ENCODE measurements at places on chromosomes 7 and 10.

GRCh38 chr7:39016609-39017008, 38.9 kb downstream of the POU6F2 start:
- no peak for DNase-seq

- DNase-seq = no peak
Measured at GRCh38 chr7:151503902-151504714, 15.6 kb downstream of the RHEB start.

- DNase-seq = no peak
Measured at GRCh38 chr10:61286686-61287085, 166.5 kb downstream of the TMEM26 start.

DNA sequence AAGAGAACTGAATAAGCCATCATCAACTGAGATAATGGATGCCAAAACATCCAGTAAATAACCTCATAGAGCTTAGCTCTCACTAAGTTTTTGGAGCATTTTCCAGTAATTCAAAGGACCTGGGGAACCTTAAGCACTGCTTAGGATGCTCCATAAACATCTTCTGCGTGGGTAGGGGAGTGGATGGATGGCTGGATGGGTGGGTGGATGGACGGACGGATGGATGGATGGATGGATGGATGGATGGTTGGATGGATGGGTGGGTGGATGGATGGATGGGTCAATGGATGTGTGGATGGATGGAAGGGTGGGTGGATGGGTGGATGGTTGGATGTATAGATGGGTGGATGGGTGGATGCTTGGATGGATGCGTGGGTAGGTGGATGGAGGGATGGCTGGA, 9.0 kb downstream of the CYP2E1 start:
- no peak for DNase-seq

DNA sequence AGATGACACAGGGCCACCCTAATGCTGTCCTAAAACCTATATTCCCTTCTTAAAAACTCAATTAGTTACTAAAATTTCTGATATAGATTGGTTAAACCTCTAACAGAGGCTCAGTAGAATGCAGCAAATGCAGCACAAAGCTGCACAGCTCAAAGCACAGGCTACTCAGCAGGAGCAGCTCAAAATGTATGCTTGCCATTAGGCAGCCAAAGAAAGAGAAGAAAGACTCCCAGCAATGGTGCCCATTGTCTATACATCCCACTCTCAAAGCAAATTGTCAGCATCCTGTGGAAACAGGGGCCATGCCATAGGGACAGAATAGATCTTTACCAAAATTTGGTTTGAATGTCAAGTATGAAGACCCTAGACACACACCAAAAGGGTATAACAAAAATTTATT, 73.5 kb downstream of the TFPI2 start:
- no peak for DNase-seq

DNA sequence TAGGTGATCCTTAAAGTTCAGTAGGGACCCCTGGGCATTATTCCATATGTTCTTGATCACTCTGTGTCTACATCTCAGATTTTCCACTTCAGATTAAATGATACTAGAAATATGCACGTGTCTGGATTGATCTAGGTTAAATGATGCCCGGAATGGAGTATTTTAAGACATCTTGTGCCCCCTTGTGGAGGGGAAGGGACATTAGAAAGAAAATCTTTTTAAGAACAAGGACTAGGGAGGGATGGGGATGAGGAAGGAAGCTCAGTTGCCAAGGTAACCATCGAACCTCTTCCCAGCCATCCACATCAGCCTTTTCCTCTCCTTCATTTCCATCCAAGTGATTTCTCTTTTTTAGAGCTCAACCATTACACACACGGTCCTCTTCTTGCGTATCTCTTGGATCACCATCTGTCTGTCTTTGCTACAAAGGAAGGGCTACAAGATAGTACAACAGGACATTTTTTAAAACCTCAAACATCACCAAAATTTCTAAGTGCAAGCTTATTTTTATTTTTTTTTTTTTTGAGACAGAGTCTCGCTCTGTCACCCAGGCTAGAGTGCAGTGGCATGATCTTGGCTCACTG, 40.5 kb downstream of the PRSS2 start:
- peak; percentile 10 for DNase-seq

DNA sequence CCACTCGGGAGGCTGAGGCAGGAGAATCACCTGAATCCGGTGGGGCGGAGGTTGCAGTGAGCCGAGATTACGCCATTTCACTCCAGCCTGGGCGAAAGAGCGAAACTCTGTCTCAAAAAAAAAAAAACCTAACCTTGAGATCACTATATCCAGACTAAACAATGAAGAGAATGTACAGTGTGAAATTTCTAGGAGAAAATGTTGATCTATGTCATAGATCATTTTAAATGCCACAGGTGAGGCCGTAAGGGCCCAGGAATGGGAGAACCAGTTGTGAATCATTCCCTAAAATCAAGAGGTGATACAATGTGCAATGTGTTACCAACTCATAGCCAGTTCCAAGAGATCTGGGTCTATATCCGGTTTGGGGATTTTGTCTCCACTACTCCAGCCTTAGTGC, 158.0 kb downstream of the CACNB2 start:
- DNase-seq = no peak

GRCh38 chr10:4337563-4337962, 488.4 kb upstream of the AKR1E2 start:
- no peak for DNase-seq

DNA sequence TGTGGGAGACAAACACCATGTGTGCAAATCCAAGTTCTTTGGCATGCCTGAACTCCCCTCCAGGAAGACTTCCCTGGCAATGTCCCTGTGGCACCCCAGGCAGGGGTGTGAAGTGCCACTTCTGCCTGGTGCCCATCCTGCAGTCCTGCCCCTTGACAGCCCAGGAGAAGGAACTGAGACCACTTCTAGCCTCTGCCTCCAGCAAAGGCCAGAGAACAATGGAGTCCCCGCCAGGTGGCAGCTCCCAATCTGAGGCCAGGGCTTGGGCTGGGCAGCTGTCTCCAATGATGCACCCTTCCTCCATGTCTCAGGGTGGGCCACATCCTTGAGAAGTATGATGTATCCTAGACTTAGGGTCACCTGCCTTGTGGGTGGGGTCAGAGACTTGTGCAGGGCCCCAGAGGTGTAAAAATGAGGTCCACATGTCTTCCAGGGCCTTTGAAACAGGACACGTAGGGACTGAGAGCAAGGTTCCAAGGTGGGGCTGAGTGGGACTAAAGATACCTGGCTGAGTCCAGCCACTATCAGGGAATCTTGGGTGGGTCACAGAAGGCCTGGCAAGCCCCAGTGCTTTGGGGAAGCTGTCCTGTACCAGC, 5.5 kb downstream of the FXYD4 start:
- DNase-seq = no peak

DNA sequence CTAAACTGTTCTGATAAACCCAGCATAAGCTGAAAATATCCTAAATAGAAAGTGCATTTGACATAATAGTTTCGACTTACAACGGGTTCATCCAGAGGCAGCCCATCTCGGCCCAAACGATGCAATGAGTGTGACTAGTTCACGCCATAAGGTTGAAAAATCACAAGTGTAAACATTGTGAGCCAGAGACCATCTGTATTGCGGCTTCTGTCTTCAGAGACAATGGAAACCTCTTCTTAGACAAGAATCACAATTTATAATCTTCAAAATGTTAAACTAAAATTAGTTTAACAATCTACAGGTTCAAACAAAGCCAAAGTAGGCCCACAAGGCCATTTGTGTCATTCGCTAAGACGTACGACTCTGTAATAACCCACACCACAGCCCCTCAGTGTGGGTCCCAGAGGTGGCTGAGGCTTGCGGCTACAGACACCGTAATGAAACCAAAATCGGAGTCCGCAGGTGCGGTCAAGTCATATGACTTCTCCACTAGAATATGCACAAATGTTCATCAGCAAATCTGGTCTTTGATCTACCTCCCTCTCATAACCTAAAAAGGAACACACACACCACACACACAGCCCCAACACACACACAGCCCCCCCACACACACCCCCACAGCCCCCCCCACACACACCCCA, 81.8 kb downstream of the DIP2C start:
- no peak for DNase-seq

DNA sequence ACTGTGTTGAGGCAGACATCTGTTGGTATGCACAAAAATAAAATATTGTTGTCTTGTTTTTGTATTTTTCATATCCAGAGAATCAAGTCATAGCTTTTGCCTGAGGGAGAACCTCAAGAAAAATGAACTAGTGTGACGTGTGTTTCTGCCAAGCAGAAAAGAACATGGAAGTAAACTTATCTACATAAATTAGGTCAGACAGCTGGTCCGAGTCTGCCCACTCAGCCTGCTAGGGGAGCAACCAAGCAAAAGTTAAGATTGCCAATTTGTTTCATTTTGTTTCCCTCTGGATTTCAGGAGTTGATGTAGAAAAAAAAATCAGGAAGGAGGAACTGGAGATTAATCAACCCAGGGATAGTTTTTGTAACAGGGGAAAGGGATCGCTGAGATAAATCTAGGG, 572.4 kb upstream of the LRRTM3 start:
- DNase-seq = no peak

DNA sequence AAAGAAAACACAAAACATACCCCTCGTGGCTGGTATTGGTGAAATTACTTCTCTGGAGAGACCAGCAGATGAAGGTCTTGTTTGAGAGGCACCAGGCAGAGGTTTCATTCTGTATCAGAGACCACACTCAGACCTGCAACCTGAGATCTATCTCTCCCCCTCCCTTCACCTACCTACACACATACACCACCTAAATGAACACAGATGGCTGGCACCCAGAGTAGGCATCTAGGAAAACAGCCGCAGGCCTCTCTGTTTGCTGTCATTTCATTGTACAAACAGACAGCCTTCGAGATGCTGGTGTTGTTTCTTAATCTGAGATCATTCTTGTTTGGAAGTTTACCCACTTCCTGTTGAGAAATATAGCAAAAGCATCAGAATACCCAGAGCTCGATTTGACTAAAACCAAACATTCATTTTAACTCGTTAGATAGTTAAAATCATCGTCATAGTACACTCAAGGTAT, 173.9 kb upstream of the SLC25A13 start:
- no peak for DNase-seq

GRCh38 chr10:122127943-122128342, 139.0 kb downstream of the TACC2 start:
- no peak for DNase-seq

GRCh38 chr10:72927485-72927884, 27.1 kb downstream of the PLA2G12B start:
- DNase-seq = no peak

GRCh38 chr10:100734295-100735086, 10.9 kb upstream of the PAX2 start:
- no peak for DNase-seq

GRCh38 chr7:122454776-122455507, 150.4 kb upstream of the FEZF1 start:
- no peak for DNase-seq

DNA sequence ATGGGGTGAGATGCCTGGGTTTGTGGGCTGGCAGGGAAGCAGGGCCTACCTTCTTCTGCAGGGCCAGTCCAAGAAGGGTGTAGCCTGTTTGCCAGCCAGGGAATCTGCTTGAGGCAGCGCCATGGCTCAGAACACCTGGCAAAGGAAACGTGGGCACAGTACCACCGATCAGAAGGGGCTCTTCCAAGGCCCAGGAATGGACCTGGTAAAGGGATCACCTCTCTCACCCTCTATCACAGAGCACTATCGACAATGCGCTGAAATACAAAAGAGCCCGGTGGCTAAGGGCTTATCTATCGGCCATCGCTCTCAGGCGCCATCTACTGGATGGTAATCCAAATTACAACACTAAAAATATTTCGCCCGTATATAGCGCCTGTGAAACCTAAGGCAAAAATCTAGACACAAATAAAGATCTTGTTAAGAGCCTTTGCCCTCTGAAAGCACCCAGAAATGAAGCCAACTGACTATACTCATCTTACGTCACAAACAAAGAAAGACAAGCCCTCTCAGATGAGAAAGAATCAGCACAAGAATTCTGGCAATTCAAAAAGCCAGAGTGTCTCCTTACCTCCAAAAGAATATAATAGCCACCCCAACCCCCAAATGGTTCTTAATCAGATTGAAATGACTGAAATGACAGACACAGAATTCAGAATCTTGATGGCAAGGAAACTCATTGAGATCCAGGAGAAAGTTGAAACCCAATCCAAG, 217.8 kb upstream of the HPS1 start:
- no peak for DNase-seq

- no peak for DNase-seq
Measured at GRCh38 chr10:20608503-20608902, 288.6 kb downstream of the NEBL start.

- DNase-seq = peak; percentile 21
Measured at GRCh38 chr7:142412551-142413193, 154.8 kb upstream of the PRSS58 start.

DNA sequence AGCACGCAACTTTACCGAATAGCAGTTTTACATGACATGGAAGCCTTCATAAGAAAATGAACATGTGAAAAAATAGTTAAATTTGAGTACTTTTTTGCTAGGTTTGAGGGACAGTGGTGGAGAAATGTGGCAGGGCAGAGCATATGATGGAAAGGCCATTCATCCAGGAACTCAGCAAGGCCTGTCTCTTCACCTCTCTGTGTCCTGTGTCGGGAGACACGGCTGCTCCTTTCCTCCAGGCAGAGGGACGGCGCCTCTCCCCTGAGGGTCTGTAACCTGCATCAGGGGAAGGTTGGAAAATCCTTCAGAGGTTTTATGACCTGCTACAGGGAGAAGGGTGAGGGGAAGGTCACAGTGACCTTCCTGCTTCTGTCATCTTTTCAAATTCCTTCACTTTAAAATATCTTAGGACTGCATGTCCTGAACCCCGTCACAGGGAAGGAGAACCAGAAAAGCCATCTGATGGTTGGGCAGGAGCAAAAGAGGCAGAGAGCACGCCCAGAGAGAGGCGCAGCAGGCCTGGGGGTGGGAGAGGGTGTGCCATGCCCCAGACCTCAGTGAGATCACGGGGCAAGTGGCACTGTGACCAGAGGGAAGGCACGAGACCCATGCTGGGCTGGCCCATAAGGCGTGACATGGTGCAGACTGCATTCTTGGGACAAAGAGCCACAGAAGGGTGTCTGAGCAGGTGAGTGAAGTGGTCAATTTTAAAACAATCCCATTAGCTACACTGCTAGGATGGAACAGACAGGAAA, 44.0 kb downstream of the GSDME start:
- DNase-seq = no peak
